ENCODE measurements at places on chromosomes 2 and 18. TPM values are rescaled to one million over a fixed set of nuclear protein-coding genes. Genes with fewer than 3 reads are reported as not detected.
A peak's percentile ranks its signal among the peaks of the same experiment; 100 is the strongest.

ALPG gene
- total RNA-seq, result 0.14 TPM

DNA sequence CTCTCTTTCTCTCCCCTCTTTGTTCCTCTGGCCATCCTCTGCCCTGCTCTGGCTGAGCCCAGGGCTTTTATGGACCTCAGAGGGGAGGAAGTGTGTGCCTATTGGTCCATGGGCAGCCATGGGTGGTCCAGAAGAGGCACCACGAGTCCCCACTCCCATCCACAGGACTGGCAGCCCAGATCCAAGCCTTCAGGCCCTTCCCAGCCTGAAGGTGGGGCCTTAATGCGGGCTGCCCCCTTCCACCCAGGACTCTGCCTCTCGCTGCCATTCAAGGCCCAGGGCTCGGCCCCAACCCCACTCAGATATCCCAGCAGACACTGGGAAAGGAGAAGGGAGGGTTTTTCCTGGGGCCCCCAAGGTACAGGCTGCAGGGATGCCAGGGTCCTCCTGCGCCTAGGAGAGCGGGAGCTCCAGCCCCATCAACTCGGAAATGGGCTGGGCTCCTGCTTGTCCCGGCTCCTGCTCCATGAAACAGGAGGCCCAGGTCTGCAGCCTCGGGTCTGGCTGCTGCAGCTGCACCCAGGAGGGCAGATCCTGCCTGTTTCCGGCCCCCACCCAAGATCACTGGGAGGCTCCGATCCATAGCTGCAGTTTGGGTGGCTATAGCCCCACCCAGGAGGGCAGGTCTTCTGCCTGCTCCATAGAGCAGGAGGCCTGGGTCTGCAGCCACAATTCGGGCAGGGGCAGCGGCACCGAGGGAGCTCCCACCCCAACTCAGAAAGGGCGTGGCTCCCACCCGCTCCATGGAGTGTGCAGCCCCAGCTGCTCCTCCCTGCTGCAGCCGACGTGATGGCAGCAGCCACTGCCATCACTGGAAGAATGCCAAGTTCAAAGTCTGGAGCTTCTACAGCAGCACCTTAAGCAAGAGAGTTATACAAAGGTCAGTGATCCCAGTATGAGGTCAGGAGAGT, 116.6 kb upstream of the RBBP8 start:
- no peak for ATAC-seq

GRCh38 chr2:15591692-15592463, at the start of gene DDX1:
TSS of gene DDX1 (plus strand) at chr2:15591868. CDS start at chr2:15591934, 66 bp downstream.
- ATAC-seq, result peak; percentile 95

SERPINB10 gene
- not detected for total RNA-seq

DNA sequence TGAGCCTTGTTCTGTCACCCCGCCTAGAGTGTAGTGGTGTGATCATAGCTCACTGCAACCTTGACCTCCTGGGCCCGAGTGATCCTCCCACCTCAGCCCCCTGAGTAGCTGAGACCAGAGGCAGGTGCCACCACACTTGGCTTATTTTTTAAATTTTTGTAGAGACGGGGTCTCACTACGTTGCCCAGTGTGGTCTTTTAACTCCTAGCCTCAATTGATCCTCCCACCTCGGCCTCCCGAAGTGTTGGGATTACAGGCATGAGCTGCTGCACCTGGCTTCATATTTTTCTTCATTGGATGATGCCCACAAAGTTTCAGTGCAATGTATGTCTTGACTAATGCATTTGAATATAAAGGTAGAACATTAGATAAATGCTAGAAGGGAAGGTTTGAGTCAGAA, 120.8 kb downstream of the FMNL2 start:
- no peak for ATAC-seq
